ENCODE measurements at places on chromosomes 11 and 22.
A peak's percentile ranks its signal among the peaks of the same experiment; 100 is the strongest.

- no peak for DNase-seq
These were observed 41.3 kb downstream of the LRP5 start for GRCh38 chr11:68353669-68354068.

DNA sequence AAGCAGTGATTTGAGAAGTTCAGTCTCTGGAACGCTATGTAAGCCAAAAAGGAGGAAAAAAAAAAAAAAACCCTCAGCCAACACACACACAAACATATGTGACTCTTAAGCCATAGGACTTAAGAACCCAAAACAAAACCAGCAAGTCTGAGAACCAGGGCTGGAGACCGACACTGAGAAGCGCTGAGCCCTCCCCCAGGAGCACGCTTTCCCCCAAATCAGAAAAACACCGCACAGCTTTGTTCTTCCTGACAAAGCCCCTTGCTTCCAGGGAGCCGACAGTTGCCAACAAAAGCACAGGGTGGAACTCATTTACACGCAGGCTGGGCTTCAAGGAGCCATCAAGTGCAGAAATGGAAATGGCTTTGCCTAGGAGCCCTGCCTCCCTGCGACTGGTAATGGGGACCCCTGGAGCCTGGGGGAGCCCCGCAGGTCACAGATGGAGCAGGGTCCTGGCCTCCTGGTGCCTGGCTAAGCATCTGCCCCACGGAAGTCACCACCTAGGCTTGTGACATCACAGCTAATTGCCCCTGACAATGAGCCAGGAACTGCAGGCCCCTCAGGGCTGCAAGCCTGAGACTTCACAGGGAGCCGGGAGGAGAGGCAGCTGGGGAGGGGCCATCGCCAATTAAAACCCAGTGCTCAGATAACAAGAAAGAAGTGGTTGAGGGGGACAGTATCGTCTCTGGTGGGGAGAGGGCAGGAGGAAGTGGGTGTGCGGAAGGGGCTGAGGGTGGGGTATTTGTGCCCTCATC lies 66.9 kb downstream of the NFAM1 start:
- no peak for DNase-seq

DNA sequence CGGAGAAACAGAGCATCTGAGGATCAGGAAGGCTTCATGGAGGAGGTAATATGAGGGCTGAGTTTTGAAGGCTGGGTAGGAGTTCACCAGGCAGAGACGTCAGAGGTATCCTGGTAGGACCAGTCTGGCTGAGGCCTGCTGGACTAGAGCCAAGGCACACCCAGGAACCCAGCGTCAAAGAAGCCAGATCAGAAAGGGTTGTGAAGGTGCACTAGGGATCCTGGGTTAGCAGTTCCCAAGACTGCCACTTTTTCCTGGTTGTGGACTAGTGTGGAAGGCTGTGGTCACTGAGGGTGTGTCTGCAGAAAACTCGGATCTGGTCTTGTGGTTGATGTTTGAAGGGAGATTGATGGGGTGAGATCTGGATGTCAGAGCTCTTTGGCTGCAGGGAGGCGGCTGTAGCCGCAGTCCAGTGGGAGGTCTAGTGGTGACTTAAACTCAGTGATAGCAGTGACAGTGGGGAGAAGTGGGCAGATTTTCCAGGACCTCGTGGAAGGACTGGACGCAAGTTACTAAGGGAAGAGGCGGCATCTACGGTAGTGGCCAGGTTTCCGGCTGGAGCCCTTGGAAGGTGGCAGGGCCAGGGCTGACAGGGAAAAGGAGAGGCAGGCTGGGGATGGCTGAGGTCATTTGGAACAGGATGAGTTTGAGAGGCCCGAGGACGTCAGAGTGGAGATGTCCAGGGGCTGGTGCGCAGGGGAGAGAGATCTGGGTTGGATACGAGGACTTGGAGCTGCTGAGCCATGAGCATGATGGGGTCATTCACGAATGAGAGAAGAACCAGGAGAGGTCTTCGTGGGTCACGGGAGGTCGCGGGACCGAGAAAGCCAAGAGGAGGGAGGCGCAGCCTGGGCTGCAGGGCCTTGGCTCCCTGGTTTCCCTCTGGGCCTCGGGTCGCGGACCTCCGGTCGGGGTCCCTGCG lies 10.9 kb downstream of the RELA start:
- peak; percentile 10 for DNase-seq

- no peak for DNase-seq
These were observed 4.8 kb upstream of the OR8H1 start for GRCh38 chr11:56296898-56297297.

DNA sequence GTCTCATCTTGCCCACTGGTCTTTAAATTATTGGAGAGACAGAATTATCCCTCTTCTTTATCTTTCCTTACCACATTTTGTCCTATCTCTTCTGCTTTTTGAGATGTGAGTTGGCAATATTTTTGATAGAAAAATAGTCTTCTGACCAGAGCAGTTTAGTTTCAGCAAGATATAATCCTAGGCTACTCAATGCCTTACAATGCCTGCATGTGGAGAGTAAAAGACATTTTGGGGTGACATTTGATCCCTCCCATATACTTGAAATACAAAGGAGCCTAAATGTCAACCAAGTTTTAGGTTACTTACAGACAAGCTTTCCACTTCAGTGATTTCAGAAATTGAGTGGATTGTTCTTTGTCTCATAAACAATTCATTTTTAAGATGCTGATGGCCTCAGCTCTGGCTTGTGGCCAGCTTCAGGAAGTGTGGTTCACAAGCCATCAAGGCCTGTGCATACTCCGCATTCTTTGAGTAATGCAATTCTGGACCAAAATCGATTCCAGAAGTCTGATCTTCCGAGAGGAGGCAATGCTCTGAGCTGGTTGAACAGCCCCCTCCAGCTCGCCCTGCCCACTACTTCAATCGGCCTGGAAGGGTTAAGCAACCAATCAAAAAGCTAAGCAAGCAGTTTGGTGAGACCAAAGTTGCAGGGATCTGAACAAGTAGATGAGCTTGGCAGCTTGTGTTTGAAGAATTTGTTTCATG lies 274.4 kb downstream of the BLID start:
- DNase-seq, result no peak

GRCh38 chr22:31509061-31509762 lies 12.9 kb downstream of the SFI1 start:
- no peak for DNase-seq

DNA sequence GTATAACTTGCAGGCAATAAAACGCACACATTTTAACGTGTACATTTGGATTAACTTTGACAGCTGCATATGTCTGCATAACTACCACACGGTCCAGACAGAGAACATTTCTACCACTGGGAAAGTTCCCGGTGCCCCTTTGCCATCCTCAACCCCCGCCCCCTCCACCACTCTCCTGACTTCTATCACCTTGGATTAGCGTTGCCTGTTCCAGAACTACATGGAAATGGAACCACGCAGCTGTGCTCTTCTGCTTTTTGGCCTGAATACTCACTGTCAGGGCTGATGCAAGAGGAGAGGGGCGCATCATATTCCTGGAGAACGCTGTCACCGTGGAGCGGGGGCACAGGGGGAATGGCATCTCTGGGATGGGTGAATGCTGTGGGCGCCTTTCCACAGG lies 62.1 kb downstream of the LRP5 start:
- no peak for DNase-seq

GRCh38 chr11:125982348-125982730 lies 36.5 kb downstream of the VSIG10L2 start:
- DNase-seq, result no peak

DNA sequence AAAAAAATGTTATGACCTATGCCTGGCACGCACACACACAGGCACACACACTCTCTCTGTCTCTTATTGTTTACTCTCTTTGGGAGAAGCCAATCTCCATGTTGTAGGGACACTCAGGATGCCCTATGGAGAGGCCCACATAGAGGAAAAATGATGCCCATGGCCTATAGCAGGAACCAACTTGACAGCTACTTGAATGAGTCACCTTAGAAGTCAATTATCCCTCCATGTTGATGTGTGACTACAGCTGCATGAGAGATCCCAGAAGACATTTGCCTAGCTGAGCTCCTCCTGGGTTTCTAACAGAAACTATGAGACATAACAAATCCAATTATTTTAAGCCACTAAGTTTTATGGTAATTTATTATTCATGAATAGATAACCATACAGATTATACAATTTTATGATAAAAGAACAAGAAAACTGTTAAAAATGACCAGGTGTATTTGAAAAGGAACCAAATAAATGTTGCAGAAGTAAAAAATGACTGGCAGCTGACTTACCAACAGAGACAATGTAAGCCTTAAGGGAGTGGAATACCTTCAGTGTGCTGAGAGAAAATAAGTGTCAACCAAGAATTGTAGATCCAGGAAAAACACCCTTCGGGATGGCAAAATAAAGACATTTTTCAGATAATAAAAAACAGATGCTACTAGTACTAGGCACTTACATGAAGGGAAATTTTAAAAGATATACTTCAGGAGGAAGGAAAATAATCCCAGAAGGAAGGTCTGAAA lies 403.7 kb upstream of the SYN3 start:
- DNase-seq, result no peak

GRCh38 chr22:25232301-25232700 lies 12.9 kb downstream of the CRYBB2 start:
- no peak for DNase-seq

GRCh38 chr22:48819961-48820360 lies 1007.7 kb downstream of the BRD1 start:
- DNase-seq, result no peak

DNA sequence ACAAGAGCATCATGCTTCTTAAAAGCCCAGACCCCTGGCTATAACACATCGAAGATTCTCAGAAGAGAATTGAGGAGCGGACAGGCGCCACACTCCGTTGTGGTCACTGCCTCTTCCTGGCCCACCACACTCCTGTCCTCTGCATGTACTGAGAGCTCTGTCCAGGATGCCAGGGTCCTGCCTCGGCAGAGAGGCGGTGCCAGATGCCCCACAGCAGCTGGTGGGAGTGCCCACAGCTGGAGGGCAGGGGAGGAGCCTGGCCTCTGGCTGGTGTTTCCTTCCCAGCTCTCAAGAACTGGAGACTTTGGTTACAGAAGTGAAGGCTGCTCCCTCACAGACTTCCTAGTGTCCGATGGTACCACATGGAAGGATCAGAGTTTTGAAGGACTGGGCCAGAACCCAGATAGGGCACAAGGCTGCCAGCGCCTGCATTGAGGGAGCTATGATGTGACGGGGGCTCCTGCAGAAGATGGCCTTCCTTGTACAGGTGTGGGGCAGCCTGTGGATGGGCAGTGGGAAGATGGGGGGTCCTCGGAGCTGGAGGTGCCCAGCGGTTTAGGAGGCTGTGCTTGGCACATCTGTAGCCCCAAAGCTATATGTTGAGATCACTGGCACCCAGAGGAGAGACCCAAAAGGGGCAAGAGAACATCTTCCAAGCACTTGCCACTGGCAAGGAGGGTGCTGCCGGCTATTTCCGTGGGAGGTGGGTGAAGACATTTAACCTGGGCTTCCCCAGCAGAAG lies 19.4 kb downstream of the RSPH14 start:
- peak; percentile 54 for DNase-seq

DNA sequence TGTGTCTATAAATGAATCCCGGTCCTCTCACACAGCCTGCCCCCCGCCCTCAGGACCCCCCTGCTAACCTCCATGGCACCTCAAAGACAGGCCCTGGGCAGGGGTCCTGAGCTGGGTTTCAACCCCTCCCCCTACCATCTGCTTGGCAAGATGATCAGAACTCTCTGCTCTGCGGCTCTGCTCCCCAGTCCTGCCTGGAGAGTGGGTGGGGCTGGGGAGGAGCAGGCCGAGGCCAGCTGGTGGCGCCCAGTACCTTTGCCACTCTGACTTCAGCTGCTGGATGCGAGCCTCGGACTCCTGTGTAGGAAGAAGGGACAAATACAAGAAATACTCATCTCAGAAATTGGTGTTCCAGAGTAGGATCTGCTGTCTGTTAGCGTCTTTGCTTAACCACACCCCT lies 15.0 kb downstream of the SUN2 start:
- DNase-seq, result no peak

- DNase-seq, result peak; percentile 18
These were observed 55.7 kb downstream of the MYH9 start for GRCh38 chr22:36331912-36332622.

GRCh38 chr11:65438257-65439151 lies 15.9 kb downstream of the NEAT1 start:
- no peak for DNase-seq

DNA sequence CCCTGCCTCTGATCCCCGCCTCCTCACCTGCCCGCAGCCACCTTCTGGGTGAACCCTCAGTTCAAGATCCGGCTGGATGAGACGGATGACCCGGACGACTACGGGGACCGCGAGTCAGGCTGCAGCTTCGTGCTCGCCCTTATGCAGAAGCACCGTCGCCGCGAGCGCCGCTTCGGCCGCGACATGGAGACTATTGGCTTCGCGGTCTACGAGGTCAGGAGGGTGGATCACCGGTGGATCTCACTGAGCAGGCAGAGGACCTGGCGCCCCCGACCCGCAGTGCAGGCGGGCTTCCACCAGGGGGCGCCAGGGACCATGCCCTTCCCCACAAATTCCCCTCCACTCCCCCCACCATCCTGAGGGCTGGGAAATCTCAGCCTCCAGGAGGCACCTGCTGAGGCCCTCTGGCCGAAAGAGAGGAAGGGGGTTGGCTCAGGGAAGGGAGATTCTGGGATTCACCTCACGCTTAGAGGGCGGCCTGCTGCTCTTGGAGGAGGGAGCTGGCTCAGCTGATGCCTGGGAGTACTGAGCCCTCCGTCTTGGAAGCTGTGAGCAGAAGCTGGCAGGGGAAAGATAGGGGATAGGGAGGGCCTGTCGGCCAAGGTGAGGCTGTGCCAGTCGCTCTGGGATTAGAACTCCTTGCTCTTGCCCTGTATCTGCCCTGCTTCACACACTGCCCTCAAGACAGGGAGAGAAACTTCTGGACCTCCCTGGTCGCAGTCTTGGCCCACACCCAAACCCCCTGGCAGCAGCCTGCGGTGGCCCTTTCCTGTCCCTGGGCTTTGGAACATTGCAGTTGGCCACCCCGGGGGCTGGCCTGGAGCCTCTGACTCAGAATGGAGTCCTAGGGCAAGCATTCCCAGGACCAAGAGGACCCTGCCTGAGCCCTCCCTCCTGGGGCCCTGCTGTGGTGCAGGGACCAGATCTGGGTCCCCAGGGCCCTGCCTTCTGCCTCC lies 23.2 kb downstream of the CAPN1 start:
- peak; percentile 79 for DNase-seq

DNA sequence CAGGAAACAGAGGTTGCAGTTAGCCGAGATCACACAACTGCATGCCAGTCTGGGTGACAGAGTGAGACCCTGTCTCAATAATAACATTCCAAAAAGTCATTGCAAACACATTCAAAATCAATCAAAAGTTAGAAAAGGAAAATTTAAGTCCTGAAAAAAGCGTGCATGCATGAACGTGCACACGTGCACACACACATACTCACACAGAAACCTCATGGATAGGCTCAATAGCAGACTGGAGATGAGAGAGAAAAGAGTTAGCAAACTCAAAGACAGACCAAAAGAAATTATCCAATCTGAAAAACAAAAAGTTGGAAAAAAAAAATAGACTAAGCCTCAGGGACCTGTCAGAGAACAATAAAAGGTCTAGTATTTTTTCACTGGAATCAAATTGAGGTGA lies 1005.6 kb downstream of the TBC1D22A start:
- DNase-seq, result no peak

GRCh38 chr11:126704096-126704495 lies 296.5 kb downstream of the KIRREL3 start:
- DNase-seq, result no peak

DNA sequence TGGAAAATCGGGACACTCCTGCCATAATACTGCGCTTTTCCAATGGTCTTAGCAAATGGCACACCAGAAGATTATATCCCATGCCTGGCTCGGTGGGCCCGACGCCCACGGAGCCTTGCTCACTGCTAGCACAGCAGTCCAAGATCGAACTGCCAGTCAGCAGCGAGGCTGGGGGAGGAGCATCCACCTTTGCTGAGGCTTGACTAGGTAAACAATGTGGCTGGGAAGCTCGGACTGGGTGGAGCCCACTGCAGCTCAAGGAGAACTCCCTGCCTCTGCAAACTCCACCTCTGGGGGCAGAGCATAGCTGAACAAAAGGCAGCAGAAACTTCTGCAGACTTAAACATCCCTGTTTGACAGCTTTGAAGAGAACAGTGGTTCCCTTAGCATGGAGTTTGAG lies 15.6 kb downstream of the PTH start:
- no peak for DNase-seq
